ENCODE measurements at places on chromosomes 11 and 22.

GRCh38 chr22:40196628-40197360 lies 19.1 kb downstream of the TNRC6B start:
- DNase-seq: peak; percentile 51

- DNase-seq: no peak
Measured at GRCh38 chr11:11884774-11885481, 43.2 kb downstream of the USP47 start.

GRCh38 chr11:73248526-73249185 lies 23.5 kb upstream of the P2RY6 start:
- DNase-seq: no peak

DNA sequence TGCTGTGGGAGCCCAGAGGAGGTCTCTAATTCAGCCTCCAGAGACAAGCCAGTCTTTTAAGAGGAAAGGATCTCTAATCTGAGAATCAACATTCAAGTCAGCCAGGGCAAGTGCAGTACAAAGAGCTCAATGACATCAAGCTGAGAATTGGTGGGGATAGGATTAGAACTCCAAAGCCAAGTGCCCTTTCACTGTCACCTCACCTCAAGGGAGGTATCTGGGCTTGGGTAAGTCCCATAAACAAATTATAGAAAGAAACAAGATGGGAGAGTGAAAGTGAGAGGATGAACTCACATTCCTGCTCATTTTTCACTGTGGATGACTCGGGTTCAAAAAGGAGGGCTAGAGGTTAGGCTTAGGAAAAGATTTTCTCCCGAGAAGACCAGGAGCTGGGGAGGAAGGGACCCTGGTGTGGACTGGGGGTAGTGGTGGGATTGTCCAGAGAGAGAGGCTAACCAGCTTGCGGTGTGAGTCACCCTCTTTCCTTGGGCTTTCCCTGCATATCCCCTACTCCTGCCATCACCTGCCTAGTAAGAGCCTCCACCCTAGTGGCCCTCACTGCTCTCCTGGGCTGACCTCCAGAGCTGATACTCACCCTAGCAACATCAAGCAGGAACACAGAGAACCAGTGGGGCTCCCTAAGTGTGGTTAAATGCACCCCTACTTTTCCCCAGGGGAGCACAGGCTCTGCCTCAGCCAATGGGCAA lies 70.4 kb downstream of the RRM1 start:
- DNase-seq: no peak

- no peak for DNase-seq
Measured at GRCh38 chr11:102457056-102457677, 4.6 kb upstream of the TMEM123 start.

DNA sequence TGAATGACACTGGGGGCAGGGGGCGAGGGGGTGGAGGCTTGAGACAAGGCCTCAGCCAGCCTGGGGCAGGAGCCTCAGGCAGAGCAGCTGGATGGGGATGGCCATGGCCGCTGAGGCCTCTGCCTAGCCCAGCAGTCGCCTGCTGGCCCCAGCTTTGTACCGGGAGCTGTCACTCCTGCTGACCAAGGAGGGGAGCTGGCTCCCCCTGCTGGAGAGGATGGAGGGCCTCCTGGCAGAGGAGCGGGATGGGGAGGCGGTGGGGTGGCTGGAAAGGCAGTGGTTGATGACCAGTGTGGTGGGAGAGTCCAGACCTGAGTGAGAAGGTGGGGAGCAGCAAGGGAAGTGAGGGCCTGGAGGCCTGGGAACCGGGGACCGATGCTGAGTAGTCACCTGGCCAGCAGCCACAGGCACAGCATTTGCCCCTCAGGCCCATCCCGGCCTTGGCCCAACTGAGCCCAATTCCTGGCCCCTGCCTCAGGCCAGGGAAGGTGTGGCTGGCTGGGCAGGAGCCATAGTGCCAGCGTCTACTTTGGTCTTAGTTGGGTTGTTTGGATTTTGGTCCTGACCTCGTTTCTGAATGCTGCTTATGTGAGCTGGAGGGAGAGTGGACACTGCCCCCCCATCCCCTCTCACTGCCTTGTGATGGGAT lies 6.0 kb upstream of the SUSD2 start:
- peak; percentile 71 for DNase-seq

DNA sequence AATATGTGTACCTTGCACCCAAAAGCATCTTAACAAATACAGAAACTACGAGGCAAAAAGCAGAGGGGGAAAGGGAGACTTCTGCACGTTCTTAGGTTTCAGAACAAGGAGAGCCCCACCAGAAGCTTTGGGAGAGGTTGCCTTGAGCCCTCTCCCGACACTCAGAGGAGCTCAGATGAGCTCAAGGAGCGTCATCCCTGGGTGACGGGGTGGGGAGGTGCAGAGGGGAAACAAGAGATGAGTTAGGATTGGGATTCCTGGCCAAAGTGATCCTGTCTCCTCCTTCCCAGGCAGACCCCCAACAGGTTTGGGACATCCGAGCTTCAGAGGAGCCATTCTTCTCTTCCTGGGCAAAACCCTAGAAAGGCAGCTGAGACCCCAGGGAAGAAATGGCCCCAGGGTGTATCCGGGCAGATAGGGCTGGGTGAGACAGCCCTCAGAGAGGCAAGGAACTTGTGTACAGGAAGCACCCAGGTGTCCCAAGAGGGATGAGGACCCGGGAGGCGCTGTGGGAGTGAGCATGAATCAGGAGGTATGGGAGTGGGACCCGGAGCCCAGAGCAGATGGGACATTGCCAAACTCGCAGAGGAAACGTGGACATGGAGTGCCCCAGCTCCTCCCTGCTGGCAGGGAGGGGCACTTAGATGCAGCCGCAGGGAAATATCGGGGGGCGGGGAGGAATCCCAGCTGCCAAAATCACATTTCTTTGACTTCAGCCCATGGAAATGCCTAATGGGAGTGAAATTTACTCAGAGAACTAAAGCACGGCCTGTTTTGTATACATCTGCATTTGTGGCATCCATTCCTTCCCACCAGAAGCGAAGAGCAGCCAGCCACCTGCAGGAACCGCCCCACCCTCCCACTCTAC lies 12.4 kb downstream of the C1QTNF6 start:
- no peak for DNase-seq

DNA sequence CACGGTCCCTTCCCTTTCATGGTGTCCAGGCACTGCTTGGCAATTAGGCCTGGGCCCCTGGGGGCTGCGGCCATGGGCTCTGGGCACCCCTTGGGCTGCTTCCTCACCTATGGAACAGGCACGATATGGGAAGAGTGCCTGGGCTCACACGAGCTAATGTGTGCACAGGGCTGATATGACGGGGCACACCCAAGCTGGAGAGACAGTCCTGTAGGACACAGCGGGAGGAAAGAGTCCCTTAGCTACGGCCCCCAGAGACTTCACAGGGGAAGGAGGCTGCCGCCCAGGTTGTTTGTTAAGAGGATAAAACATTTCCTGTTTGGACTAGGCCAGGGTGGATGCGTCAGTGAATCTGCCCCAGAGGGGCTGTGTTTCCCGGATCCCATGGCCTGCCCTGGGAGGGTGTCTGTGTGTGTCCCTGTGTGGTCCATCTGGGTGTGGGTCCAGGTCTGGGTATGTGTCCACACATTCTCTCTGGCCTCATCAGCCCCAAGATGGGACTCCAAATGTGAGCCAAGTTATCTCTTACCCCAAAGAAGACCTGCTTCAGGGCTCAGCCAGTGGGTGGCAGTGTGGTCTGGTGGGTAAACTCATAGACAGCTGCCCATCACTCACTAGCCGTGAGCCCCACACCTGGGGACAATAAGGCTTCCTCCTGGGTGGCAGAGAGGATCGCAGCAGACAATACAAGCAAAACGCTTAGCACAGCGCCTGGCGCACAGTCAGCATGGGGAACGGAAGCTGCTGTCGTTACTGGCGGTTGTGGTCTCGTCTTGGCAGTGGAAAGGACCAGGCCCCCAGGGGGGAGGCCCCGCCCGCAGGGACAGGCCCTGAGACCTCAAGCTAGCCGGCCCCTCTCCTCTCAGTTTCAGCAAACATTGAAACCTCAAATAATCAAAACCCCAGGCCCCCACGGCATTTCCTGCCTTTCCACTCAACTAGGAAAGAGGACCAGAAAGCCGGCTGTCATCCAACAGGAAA lies 3.2 kb upstream of the EMID1 start:
- peak; percentile 95 for DNase-seq

DNA sequence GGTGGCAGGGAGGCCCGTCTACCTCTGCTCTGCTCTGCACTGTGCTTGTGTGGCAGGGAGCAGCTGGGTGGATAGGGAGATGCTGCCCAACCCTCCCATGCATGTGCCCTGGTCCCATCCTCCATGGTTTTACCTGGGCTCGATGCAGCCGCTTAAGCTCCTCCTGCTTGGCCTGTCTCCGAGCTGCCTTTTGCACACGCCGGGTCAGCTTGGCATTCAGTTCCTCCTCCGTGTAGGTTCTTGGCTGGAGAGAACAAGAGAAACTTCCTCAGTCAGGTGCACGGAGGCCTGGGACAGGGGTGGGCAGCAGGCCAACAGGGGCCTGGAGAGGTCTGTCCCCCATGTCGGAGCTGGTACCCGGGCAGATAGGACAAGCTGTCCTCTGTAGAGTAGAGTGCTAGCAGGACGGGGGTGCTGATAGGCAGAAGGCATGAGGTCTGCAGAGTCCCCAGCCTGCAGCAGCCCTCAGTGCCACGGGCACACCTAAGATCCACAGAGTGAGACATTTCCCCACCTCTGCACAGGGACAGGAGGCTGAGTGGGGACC lies 36.4 kb upstream of the BID start:
- DNase-seq: no peak

GRCh38 chr11:116073854-116074837 lies 569.9 kb upstream of the CADM1 start:
- DNase-seq: no peak

DNA sequence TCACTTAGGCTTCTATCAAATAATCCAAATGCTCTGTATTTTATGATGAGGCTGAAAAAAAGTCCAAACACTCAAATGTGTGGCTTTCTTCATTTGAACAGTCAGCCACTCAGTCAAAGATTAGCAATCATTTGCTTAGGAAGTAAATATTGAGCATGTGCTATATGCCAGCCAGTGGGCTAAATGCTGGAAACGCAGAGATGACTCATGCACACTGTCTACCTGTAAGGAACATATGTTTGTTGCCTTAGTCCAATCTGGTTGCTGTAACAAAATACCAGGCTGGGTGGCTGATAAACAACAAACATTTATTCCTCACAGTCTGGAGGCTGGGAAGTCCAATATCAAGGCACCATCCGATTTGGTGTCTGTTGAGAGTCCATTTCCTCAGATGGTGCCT lies 617.3 kb downstream of the NTM start:
- DNase-seq: no peak

GRCh38 chr22:30459181-30460052 lies 12.4 kb downstream of the SEC14L3 start:
- DNase-seq: peak; percentile 47
